Activated naive CD8-positive, alpha-beta T cell treated with anti-CD3 and anti-CD28 coated beads for 36 hours (primary cell): ENCODE measurements at places on chromosomes 5 and 9. TPM values are rescaled to one million over a fixed set of nuclear protein-coding genes. Genes with fewer than 3 reads are reported as not detected.

Gene CKMT2
- not detected for total RNA-seq

Gene FGD3
- 42.9 TPM for total RNA-seq

Gene ALDOB
- total RNA-seq = not detected

Gene SLC6A18
- total RNA-seq = not detected

Gene LHX3
- total RNA-seq = not detected

Gene IFNB1
- total RNA-seq = 0.62 TPM
